GDM1 (cell line): ENCODE measurements at places on chromosomes 6 and 20.

- no peak for DNase-seq
Observed at GRCh38 chr6:132520953-132521352, 8.0 kb upstream of the STX7 start.

GRCh38 chr6:151275121-151275520 lies 35.4 kb downstream of the AKAP12 start:
- no peak for DNase-seq

DNA sequence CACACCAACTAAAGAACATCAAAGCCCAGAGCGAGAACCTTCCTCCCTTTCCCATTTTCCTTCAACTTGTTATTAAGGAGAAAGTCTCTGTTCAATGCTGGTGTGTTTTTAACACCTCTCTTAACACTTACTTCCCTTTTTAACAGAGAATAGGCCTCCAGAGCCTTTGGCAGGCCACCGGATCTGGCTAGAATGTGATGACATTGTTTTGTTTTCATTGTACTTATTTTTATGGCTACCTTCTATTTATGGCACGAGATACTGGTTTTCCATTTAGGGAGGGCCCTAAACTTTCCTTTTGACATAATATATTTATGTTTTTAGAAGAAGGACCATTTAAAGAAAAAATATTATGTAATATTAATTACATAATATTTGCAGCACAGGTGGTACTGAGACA lies 21.6 kb downstream of the TCF15 start:
- no peak for DNase-seq

GRCh38 chr6:3753228-3753835 lies 1.8 kb upstream of the PXDC1 start:
- no peak for DNase-seq

DNA sequence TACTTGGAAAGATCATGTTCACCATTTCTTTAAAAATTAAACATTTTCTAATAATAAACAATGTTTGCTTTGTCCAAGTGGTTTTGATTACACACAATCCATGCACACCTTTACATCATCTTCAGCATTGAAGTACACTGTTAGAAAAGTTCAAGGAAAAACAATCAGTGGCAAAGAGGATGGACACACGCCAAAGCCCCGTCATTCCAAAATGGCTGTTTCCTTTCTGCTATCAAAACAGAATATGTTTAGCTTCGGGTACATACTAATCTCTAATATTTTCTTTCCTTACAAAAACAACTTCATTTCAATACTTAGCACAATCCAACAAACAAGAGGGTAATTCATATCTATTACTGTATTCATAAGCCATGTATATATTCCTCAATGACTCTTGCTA lies 24.5 kb downstream of the REPS1 start:
- no peak for DNase-seq

- DNase-seq: no peak
Observed at GRCh38 chr20:8583566-8584043, 451.5 kb downstream of the PLCB1 start.

DNA sequence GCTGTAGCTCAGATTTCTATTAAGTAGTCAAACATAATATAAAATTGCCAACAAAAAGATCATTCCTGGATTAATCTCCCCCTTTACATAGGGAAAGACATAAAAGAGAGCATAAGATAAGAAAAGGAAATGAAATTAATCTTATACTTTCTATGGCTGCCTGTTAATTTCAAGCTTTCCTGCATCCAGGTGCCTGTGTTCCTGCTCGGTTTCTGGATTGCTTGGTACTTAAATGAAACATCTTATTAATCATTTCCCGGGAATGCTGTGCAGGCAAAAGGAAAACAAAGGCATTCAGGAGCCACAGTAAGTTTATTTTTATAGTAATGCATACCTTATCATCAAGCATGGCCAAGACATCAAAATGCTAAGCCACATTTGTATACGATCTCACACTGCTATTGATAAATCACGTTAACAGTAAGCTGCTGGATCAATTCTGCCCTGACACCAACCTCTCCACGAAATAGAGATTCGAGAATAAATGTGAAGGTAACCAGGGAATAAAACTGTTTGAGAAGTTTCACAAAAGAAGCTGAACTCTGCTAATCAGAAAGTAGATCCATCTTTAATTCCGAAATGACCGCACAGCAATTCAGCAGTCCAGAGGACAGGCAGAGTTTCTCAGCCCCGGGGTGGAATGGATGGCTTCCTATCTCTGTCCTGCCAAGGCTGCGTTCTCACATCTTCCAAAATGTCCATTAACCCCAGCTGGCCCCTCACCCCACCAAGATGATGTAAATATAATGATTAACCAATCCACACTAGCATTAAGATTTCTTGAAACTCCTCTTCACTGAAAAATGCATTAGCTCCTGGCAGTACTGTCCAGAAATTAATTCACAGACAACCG lies 32.6 kb upstream of the APCDD1L start:
- DNase-seq: no peak

- no peak for DNase-seq
Observed at GRCh38 chr6:70700922-70701876, 33.5 kb downstream of the SMAP1 start.

DNA sequence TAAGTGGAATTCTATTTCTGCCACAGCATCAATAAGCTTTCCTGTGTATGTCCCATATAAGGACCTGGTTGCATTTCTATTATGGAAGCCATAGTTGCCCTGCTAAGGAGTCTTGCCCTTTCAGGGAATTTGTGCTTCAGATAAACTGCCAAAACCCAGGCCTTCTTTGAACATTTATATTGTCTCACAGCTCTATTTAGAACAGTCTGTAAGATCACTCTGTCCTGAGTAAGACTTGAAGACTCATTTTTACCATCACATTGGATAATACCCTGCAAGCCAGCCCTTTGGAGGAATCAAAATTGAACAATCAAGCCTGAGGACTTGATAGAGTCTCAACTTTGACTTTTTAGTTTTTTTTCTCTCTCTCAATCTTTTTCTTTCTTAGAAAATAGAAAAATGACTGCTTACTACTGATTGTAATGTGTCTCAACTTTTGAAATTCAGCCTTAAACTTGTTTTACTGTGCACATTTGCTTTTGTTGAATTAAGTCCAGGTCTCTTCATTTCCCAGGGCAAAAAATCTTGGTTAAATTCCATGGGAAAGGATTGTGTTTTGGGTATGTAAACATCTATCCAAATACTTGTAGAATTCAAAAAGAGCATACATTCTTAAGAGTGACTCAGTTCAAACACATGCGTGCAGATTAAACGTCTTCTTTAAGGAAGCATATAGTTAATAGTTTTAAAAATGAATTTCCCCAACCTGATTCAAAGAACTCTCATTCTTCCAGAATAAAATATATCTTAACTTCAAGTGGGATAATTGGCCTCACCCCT lies 91.2 kb downstream of the PLCB1 start:
- no peak for DNase-seq

DNA sequence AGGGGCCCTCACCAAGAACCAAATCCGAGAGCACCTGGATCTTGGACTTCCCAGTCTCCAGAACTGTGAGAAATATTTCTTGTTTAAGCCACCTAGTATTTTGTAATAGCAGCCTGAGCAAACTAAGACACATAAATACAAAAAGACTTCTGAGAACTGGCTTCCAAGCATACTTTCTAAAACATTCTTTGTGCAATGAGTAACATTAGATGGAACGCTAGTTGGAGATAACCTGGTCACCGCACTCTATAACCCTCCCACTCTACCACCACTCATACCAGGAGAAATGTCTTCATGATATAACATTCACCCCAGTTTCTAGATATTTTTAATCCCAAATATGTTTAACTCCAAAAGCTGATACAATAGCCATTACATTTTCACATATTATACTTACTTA lies 169.5 kb upstream of the THEMIS start:
- no peak for DNase-seq

DNA sequence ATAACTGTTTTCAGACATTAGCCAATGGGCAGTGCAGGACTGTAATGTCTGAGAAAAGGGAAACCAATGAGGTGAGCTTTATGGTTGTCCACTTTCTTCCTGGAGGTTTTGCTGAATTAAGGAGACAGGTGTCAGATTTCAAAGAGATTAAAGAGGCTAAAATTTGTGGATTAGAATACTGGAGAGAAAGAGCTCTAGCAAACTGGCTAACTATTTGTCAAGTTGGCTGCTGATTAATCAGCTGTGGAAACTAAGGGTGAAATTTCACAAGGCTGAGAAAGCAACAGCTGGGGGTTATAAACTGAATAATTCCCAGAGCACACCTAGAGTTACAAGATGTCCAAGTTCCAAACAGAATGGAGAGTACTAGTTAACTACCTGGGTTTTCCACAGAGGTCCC lies 198.9 kb downstream of the TBC1D32 start:
- DNase-seq: no peak

DNA sequence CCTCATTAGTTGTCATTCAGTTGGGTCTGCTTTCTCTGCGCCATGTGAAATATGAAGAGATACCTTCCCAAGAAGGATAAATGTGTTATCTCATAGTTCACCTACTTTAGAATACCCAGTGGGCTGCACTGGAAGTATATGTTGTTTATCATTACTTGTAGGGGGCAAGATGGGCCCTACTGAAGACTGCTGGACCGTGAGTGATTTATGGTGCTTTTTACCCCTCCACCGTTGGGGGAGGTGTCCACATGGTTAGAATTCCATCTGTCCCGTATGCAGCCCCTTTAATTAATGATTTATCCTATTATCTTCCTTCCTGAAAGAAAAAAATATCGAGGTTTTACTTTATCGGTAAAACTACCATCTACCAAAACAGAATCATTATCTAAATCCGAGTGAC lies 97.0 kb downstream of the TSHZ2 start:
- no peak for DNase-seq

- DNase-seq: no peak
Observed at GRCh38 chr20:33231237-33231636, 4.6 kb upstream of the BPIFA1 start.

- DNase-seq: peak; percentile 60
Observed at GRCh38 chr6:34986845-34987246, 97.8 kb downstream of the ANKS1A start.

GRCh38 chr6:130826442-130827246 lies 562 bp upstream of the SMLR1 start:
- DNase-seq: no peak

DNA sequence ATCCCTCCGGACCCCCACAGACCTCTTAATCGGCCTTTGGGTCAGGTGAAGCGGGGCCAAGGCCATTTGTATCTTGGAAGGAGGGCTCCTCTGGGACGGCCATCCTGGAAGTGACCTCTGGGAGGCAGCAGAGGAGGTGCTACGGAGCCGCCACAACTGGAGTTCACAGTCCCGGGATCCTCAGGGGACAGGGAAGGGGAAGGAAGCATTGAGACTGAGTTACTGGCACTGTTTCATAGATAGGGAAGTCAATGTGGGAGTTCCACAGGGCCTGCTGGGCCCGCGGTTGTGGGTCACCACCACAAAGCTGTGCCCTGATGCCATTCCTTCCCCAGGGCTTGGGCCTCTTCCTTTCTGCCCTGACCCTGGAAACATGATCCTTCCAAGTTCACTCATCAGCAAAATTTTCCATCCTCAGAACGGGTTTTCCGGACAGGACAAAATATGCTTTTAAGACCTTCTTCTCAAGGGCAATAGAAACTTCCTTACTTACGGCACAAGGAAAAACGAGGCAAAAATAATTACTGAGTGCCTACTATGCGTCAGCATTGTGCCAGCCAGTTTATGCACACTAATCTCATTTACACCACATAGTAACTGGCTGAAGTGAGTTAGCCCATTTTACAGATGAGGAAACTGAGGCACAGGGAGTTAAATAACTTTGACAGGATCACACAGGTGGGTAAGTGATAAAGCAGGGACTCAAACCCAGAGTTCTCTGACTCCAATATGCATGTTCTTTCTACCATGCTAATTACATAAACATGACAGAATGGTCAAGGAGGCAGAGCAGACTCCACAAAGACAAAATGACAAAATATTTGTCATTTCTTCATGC lies 143.8 kb downstream of the UNC5CL start:
- DNase-seq: no peak

- no peak for DNase-seq
Observed at GRCh38 chr6:19554356-19555225, 282.6 kb upstream of the ID4 start.

GRCh38 chr6:37555040-37555781 lies 55.5 kb upstream of the CCDC167 start:
- DNase-seq: no peak

DNA sequence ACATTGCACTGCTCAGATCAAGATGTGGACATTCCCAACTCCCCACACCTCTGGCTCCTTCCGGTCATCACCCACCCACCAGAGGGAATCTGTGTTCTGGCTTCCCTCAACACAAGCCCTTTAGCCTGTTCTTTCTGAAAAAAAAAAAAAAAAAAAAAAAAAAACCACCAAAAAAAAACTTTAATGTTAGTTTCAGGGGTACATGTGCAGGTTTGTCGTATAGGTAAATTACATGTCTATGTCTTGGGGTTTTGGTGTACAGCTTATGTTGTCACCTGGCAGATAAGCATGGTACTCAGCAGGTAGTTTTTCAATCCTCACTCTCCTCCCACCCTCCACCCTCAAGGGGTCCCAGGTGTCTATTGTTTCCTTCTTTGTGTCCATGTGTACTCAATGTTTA lies 135.8 kb upstream of the FOXA2 start:
- no peak for DNase-seq

DNA sequence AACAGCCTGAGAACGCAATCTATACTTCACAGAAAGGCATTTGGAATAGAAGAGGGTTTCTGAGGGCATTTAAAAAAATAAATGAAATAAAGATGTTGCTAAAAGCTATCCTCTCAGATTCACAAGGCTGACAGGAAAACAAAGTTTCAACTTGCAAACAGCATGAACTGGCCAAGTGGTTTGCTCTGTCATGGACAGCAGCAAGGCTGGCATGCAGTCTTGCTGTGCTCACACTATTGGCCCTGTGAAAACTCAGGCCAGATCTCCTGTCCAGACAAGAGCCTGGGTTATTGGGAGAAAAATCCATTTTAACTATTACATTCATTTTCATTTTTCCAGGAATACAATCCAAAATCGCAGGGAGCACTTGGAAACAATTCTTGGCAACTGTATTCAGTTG lies 506.2 kb upstream of the SLC35B3 start:
- no peak for DNase-seq

DNA sequence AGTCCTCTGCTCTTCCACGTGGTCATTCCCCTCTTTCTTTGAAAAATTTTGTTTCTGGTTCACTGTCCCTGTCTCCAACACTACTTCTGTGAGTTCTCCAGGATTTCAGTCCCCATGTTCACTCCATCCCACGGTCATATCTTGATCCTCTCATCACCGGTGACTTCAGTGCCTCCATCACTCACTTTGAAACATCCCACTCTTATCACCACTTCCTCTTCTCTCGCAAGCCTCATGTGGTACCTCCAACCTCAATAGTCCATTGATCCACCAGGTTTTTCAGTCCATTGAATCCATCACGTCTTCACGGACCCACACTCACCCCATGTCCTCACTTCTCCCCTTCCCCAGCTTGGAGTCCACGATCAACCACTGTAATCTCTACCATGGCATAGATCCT lies 64.8 kb downstream of the CARMIL1 start:
- DNase-seq: no peak

GRCh38 chr6:132028029-132028428 lies 76.9 kb upstream of the CCN2 start:
- no peak for DNase-seq

DNA sequence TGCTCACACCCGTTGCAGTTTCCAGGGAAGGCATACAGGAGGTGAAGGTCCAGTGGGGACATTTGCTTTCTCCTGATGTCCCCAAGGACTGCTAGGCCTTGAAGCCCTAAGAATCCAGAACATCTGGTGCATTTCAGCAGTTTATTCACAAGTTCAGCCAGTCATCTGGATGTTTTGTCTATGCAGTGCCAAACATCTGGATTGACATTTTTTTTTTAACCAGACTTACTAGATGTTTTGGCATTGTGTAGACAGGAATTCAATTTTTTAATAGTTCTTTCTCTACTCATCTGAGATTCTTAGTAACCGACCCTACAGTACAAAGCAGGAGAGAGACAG lies 256.2 kb downstream of the CLIC5 start:
- no peak for DNase-seq

GRCh38 chr6:109344226-109344625 lies 38.0 kb downstream of the CD164 start:
- DNase-seq: no peak
